ENCODE measurements at places on chromosomes 7 and 10.

DNA sequence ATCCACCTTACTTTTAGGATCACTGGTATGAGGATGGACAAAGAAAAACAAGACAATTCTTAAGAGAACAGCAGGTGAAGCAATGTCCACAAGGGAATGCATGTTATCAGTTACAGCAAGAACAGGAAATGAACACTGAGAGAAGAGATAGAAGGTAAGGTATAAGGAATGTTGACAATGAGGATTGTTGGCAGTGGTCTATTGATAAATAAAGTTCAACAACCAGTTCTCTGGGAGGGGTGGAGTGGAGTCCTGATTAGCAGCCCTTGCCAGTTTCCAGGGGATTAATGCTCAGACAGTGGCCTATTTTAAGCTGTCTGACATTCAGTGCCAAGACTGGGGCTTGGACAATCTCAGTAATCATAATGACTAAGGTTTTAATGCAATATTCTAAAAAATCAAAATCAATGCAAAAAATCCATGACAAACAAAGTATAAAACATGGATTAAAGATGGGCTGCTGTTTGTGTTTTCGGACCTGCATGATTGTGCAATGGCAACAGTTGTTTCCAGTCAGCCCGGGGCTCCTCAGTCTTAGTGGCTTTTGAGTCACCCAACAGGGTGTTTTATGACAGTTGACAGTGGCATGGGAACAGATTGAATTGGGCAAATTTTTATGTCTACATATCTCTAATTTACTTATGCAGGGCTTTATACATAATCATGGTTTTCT is 13.8 kb upstream of the AKR1B1 start:
- no peak for DNase-seq

GRCh38 chr10:29583674-29584073 is 51.1 kb downstream of the SVIL start:
- no peak for DNase-seq

DNA sequence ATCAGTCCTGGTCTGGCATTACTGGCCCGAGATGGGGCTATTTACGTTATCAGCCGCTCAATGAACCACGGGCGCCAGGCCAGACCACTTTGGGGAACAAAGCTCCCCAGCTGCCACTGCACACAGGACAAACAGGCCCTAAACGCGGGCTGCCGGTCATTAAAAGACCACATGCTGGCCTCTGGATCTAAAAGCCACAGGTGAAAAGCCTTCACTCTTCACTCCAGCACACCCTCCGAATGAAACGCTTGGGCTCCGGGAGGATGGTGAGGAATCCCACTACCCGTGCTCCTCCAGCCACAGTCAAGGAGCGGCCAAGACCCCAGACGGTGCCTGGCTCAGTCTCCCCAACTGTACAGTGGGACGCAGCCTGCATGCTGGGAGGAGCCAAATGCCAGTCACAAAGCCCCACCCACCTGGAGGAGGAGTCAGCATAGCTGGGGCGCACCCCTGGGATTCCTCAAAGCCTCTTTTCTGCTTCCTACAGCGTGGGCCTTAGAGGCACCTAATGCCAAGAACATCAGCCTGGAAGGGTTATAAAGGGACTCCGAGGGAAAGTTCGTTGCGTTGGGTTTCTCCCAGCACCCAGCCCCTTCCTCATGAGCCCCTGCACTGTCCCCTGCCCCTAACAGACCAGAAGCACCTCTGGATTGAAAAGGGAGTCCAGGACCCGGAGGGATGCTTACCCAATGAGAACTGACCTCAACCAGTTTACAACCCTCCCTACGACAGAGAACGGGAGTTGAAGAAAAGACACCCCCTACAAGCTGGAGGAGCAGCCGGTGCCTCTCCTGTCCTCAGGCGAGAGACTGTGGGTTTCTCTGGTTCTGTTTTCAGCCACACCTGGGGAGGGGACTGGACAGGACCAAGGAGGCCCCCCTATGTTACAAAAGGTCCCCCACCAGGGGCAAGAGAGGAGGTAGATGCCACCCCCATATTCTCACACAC is 4.7 kb downstream of the PDGFA start:
- no peak for DNase-seq

DNA sequence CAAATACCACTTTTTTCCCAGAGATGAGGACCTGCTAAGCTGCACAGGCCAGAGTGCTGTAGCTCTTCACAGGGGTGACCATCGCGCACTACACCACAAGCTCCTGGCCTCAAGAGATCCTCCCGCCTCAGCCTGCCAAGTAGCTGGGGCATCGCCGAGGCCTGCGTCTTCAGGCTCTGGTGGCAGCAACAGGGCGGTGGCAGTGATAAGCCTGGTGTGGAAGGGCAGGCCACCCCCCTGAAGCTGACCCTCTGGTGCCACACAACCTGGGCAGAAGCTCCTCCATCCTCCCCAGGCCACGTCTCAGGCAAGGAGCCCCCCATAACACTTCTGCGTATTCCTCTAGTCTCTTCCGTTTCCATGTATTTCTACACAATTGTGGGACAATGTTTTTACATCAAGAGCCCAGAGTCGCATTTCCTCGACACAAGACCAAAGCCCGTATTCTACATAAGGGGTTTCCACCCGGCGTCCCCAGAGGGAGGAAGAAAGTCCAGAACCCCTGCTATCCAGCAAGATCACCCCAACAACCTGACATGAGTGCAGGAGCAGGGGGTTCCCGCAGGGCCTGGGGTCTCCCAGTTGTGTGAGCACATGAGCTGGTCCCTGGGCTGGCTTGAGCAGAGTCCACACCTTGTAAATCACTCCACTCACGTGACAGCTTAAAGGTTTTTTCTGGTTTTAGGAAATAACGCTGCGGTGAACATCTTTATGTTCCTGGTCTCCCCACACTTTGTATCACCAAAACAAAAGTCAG is 37.6 kb upstream of the NCAPG2 start:
- DNase-seq = no peak

DNA sequence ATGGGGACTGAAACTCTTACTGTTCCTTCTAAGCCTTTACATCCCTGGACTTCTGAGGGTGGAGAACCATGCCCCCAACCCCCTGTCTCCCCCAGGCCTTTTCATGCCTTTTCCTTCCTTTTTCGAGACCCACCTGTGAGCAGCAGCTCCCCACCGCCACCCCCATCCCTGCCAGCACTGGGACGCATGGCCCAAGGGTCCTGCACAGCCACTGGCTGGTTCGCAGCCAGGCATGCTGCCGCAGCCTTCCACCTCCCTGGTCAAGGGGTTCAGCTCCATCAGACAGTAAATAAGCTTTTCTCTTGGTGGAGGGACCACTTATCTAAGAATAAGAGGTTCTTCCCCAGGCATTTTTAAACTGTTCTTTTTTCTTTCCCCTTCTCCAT is 584.4 kb downstream of the GRM8 start:
- DNase-seq = no peak

- no peak for DNase-seq
Measured at GRCh38 chr10:48550071-48550691, 54.7 kb downstream of the ARHGAP22 start.

GRCh38 chr7:28685644-28686417 is 272.3 kb downstream of the TRIL start:
- DNase-seq = no peak

- DNase-seq = no peak
Measured at GRCh38 chr7:13276977-13277376, 589.5 kb downstream of the ARL4A start.

DNA sequence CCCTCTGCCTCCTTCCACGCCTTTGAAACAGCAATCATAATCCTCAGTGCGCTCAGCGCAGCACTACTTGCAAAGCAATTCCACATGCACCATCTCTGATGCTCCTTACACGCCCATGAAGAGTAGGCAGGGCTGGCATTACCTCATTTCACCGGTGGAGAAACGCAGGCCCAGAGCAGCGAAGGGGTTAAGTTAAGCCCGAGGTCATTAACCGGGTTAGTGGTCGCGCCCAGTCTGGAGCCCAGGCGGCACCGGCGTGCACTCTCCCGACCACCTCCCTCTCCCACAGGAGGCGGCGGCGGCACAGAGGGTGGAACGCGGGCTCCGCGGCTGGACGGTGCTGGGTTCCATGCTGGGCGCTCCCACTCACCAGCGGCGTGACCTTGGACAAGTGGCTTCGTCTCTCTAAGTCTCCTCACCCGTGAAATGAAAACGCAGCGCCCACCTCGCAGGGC is 515 bp downstream of the FASTK start:
- no peak for DNase-seq

GRCh38 chr10:29389935-29390334 is 101.1 kb downstream of the LYZL1 start:
- DNase-seq = no peak

- no peak for DNase-seq
Measured at GRCh38 chr10:43340619-43341018, 30.8 kb upstream of the FXYD4 start.

- no peak for DNase-seq
Measured at GRCh38 chr7:70325509-70326101, 727.3 kb downstream of the AUTS2 start.

- no peak for DNase-seq
Measured at GRCh38 chr10:17821893-17822292, 12.7 kb downstream of the MRC1 start.

DNA sequence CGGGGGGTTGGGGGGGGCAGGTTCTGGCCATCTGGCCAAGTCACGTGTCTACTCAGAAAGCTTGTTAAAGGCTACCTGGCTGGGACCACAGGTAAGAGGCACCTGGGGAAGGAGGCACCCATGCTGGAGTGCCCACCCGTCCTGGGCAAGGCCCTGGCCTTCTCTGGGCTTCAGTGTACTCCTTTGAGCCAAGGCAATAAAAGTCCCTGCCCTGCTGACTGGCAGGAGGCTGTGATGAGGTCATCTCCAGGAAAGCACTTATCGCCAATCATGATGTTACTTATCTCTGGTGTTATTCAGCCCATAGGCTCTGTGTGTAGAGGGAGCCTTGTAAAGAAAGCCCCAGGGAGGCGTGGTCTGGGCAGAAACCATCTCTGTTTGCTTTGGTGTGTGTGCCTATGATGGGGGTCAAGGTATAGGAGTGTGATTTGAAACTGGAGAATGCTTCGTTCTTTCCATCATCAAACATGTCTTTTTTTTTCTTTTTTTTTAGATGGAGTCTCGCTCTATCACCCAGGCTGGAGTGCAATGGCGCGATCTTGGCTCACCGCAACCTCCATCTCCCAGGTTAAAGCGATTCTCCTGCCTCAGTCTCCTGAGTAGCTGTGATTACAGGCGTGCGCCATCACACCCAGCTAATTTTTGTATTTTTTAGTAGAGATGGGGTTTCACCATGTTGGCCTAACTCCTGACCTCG is 2.5 kb upstream of the CLDN4 start:
- DNase-seq = no peak

DNA sequence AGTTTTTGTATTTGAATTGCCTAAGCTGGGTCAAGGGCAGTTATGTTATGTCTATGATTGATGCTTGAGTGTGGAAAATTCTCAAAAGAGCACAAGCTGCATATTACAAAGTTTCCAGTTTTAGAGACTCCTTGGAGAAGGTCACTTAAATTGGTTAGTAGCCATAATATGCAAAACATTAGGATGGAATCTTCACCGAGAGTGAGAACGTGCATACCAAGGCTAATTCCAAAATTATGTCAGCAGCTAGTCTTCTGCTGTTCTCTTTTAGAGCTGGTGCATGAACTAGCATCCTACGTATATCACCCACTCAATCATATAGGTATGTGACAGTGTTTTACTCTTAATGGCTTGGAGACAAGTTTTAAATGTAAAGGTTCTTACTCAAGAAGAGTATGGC is 49.2 kb downstream of the MKX start:
- no peak for DNase-seq

GRCh38 chr7:16743236-16743635 is 10.3 kb upstream of the TSPAN13 start:
- DNase-seq = no peak

DNA sequence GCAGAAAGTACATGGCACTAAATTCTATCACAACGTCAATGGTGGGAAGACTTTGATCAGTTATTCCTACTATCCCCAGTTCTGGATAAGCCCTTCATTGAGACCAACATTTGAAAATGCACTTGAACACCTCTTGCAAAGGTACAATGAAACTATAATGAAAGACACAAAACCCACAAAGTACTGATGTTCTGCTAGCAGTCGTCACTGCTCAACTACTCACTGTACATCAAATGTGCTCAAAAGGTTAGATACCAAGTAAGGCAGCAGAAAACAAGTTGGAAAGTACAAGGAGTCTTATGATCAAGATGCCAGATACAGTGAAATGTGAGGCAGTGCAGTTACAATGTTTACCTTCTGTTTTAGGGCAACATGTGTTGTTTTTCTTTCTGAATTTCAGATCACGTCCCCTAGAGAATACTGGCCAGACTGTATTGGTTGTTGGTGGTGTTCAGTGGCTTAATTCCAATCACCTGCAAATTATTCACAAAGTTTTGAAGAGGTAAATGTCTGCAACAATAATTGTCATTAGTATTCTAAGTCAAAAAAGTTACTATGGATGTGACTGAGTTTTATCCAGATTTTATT is 62.4 kb upstream of the WNT16 start:
- no peak for DNase-seq

GRCh38 chr7:135147341-135147898 is 452 bp upstream of the TMEM140 start:
- no peak for DNase-seq

DNA sequence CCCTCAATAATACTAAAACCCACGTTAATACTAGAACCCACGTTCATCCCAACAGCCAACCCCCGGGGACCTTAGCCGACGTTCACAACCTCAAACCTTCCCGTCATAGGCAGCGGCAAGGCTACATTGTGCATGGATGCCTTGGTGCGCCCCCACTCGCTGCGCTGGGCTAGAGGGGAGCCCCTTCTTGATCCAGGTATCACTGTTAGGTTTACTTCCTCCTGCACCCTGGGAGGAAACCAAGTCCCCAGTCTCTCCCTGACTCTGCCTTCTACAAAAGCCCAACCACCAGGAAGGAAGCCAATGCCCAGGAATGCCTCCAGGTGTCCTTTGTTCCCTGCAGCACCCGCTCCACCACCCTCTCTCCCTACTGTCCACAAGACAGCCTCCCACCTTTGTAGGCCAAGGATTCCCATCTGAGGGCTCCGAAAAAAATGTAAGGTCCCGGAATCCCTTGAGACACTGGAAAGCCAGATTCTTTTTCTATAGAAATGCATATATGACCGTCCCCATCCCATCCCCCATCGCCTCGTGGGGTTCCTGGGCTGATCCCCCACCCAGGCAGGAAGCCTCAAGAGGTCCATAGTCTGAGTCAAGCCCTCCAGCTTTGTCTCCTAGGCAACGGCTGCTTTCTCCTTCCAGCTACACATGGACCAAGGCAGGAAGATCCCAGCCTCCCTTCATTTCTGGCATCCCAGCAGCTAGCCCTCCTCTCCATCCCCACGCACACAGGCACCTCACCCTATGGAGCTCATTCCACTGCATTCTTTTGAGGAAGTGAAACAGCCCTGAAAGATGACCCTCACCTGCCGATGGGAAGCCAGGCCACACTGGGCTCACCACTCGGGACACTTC is 25.2 kb downstream of the CTBP2 start:
- no peak for DNase-seq

GRCh38 chr7:149690688-149691446 is 82.5 kb downstream of the ZNF467 start:
- no peak for DNase-seq

GRCh38 chr7:91249506-91250233 is 14.6 kb upstream of the FZD1 start:
- no peak for DNase-seq

GRCh38 chr7:154837622-154838021 is 165.3 kb downstream of the PAXIP1 start:
- no peak for DNase-seq

Measured in activated CD4-positive, alpha-beta T cell treated with anti-CD3 and anti-CD28 coated beads for 4 hours (primary cell).